ENCODE measurements at places on chromosomes 13 and 19.

GRCh38 chr13:20221772-20222171 lies 10.3 kb downstream of the GJB6 start:
- DNase-seq = no peak

GRCh38 chr13:99741960-99742359 lies 229.6 kb downstream of the ZIC5 start:
- DNase-seq = no peak

DNA sequence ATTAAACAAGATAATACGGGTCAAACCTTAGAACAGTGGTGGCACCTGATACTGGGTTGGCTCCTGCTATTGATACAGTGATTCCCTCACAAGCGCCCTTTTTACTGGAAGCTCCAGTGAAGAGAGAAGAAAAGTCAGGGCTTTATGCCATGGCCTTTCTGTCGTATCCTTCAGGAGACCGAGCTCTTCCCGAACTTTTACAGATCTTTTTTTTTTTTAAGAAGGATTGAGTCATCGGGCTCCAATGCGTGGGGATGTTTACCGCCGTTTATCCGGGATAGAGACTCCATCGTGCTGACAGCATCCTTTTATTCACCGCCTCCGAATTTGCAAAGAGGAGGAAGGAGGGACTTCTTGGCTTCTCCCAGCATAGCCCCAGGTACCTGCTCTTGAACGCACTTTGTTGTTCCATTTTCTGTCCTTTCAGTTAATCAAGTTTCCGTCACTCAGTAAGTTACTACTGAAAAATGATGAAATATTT lies 574 bp downstream of the ZNF227 start:
- DNase-seq = no peak

DNA sequence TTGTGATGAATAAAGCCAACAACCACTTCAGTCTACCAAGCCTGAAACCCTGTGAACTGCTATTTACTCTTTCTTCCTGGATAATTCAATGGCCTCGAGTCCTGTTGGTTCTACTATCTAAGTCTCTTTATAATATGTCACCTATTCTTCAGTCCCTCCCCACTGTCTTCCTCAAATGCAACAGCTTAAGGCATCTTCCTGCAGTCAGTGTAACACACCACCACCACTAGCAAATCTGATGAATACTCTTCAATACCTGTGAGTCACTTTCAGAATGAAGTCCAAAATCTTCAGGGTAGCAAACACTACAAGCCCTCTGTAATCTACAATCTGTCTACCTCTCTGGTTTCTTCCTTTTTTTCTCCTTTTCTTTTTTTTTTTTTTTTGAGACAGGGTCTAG lies 32.9 kb downstream of the ZDHHC20 start:
- DNase-seq = no peak

DNA sequence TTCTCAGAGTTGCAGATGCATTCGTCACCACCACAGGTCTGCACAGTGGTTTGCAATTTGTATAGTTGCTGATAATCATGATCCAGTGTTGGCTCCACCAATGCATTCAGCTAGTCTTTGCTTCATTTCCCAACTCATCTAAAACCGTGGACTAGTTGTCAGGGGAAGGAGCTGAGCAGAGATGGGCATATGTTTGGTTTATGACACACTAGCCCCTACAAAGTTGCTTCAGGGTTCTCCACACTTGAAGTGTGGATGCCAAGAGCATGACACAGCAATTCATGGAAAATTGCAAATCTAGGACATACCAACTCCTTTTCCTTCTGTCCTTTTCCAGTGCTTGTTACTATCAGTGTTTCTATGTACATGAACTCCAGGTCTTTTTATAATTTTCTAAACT lies 168.0 kb downstream of the TNFSF13B start:
- no peak for DNase-seq

GRCh38 chr13:64054321-64054720 lies 2638.7 kb upstream of the PCDH20 start:
- DNase-seq = no peak

DNA sequence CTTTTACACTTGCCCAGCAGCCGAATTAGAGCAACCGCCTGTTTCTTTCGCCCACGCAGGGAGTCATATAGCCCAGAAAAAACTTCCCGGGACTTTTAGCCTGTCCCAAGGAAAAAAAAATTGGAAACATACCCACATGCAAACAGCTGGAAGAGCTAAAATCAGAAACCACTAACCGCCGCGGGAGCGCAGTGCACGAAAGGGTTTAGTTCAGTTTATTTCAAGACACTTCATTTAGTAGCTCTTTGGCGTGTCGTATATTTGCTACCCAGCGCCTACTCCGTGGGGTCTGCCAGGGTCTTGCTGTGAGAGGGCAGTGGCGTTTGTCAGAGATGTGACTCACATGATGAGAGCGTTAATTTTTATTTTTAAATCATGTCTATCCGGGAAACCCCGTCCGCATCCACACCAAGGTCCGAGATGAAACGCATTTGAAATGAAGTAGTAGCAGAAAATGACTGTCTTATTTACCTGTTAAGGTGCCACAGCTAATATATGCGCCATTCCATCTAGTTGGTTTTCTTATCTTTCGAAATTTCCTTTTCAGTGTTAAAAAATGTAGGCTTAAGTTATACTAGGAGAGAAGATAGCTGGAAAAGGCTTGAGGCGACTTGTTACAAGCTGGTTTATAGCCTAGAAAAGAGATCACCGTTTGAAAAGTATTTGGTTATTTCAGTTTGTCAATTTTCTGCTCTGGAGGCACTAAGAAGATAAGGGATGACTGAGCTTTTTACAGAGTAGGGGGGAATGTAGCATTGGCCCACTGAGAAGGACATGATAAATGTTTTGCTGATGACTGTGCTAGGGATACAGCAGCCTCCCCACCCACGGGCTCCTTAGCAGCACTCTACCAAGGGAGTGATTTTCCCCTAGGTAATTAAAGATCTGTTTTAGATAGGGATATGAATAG lies 1.7 kb downstream of the KLF5 start:
- DNase-seq = no peak

DNA sequence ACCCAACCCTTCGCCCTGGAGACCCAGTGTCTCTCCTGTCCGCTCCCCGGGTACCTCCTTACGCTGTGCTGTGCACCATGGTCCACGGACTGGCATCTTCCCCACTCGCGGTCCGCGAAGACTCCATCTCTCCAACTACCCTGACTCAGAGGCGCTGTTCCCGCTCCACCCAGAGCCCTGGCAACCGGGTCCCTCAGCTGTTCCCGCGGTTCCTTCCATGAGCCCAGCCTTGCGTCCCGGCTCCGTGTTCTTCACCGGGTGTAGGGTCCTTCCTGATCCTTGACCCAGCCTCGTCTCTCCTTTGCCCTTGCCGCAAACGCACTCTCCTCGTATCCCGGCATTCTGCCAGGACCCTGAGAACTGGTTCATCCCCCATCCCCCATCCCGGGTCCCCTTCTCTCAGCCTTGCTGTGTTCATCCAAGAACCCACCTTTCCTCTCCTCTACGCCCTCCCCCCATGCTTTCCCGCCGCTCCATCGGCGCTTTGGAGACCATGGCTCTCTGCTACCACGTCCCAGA lies 664 bp downstream of the ICAM5 start:
- no peak for DNase-seq

DNA sequence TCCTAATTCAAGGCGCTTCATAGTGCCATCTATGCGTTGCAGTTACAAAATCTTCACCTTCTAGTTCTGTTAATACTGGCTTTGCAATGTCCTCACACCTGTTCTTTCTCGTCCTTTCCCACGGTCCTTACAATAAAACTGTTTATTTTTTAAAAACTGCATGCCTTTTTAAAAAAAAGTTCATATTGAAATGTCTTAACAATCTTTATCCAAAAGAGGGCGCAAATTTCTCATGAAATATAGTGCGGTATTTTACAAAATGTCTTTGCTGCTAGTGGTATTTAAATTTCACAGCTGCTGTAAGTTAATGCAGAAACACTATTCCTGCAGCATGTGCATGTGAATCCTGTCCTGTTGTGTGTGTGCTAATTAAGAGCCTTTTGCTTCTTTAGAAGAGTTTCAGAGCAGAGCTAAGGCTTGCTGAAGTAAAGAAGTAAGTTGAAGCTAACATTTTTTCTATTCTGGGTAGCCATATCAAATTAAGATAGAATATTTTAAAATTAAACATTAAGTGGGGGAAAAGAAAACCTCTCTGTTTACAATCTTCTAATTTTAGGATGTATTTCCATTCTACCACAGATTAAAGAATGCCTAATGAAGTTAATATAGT lies 15.8 kb upstream of the CLDN10 start:
- DNase-seq = no peak

DNA sequence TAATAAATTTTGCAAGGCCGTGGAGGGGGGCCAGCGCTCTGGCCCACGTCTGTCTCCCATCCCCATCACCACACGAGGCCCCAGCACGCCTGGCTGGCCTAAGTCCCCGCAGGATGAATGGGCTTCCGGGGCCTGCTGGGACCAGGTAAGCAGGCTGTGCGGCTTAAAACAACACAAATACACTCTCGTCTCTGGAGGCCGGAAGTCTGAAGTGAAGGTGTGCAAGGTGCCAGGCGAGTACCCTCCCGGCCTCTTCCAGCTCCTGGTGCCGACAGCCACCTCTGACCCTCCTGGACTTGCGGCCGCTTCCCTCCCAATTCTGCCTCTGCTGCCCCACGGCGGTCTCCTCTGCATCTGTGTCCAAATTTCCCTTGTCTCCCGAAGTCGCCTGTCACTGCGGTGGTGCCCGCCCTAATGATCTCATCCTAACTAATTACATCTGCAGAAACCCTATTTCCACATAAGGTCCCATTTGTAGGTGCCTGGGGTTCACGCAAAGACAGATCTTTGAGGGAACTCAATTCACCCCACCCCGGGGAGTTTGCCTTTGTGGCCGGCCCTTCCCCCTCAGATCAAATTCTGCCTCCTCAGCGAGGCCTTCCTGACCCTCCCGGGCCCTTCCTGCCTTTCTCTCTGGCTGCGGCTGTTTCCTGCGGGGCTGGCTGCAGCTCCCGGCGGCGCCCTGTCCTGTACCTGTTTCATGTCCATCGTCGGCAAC lies 8.1 kb upstream of the PTBP1 start:
- DNase-seq = no peak

DNA sequence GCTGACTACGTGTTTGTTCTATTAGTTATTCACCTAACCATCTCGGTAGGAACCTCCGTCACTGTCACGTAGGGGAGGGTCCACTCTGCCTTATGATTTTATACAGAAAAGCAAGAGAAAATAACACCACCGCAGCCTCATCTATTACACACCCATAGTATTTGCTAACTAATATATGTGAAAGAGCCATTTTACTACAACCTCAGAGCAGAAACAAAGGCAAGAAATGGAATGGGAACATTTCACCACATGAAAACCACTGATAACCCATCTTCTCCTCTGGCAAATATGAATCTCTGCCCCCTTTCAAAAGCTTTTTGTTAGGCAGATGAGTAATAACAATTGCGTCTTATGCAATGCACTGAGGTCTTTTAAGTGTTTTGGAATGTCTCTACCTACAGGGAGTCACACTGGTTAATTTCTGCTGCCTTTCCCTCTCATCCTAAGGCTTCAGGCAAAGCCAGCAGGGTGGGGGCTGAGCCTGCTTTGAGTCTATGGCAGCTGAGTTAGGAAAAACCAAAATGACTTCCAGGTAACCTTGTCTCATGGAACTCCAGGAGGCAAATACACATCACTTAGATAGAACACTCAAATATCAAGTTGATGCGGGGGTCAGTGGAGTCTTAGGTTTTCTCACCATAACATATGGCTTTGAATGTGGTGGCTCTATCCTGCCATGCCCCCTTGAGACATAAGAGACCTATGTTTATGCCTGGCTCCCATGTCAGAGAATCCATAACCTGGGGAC lies 15.0 kb downstream of the TSHZ3 start:
- no peak for DNase-seq

DNA sequence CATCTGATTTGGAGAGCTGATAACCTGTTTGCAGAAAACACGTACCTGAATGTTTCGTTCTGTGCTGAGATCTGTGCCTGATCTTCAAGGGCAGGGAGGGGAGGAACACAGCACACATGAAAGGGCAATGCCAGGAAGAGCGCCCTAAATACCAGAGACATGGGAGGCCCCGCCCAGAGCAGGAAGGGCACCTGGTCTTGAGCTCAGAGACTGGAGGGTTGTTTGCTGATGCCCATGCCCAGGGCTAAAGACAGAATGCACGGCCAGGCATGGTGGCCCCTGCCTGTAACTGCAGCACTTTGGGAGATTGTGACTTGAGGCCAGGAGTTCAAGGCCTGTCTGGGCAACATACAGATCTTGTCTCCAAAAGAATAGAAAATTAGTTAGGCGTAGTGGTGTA lies 183.2 kb downstream of the TUBA3C start:
- no peak for DNase-seq

Data from stimulated activated CD8-positive, alpha-beta memory T cell treated with anti-CD3 and anti-CD28 coated beads, Interleukin-7, amount 100 ng/mL, for 1 hour (primary cell).